Endothelial cell (in vitro differentiated cells): ENCODE measurements at places on chromosomes 6 and 20.

GRCh38 chr20:37669062-37669772, 24.6 kb upstream of the CTNNBL1 start:
- H3K4me3 ChIP-seq = no peak overlapping the region
- H3K4me1 ChIP-seq = peaks cover 7% of the 10 kb centered on the region
- no peaks in the 10 kb centered on the region for H3K36me3 ChIP-seq
- DNase-seq = no peak

GRCh38 chr20:24580855-24581254, 111.4 kb downstream of the SYNDIG1 start:
- H3K36me3 ChIP-seq = no peaks in the 10 kb centered on the region
- peaks cover 3% of the 10 kb centered on the region for H3K4me1 ChIP-seq
- no peak for DNase-seq
- H3K27me3 ChIP-seq = peaks cover 1% of the 10 kb centered on the region
- no peak overlapping the region for H3K4me3 ChIP-seq

GRCh38 chr6:107114926-107115694, at the start of gene BEND3:
Gene BEND3 (minus strand): TSS chr6:107115515. CDS start chr6:107099285, 16,230 bp downstream.
- peak within 1 kb of the TSS; percentile 70 for H3K27ac ChIP-seq
- peaks cover 20% of the 10 kb centered on the region for H3K4me1 ChIP-seq
- DNase-seq = peak; percentile 34

GRCh38 chr6:95804847-95805541, 210.8 kb upstream of the FUT9 start:
- no peaks in the 10 kb centered on the region for H3K27me3 ChIP-seq
- no peak overlapping the region for H3K27ac ChIP-seq
- no peak for DNase-seq
- no peak overlapping the region for H3K4me3 ChIP-seq

DNA sequence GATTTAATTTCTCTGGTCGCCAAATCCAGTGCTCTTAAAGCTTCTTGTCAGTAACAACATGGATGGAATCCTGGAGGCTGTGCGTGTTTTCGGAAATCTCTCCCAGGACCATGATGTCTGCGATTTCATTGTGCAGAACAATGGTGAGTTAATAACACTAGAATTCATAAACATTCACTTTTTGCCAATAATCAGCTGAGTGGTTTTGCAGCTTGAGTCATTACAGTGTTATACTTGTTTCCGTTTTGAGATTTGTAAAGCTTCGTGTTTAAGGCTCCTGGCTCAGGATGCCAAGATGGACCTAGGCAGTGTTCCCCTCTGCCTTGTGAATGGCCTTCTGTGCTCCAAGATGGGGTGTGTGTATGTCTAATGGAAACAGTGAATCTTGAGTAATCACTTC, 113.8 kb downstream of the ARMC2 start:
- peaks cover 8% of the 10 kb centered on the region for H3K4me1 ChIP-seq
- no peak overlapping the region for H3K4me3 ChIP-seq
- DNase-seq = no peak
- no peak overlapping the region for H3K27ac ChIP-seq
- no peaks in the 10 kb centered on the region for H3K36me3 ChIP-seq
- peaks cover 2% of the 10 kb centered on the region for H3K27me3 ChIP-seq

DNA sequence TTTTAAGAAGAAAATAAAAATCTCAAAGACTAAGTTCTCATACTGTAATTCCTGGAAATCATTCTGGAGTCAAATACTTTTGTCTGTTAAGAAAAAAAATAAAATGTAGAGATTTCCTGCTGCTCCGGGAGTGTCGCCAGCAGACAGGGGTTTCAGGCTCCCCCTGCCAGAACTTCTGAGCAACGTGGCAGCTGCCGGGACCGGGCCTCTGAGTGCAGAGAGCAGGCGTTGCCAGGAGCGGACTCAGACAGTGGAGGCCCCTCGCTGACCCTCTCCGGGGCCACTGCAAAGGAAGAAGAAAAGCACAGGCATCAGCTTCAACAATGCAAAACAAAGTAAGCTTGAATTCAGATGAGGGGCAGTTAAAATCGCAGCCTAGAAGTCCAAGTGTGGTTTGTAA, 95.5 kb downstream of the THBS2 start:
- peaks cover 5% of the 10 kb centered on the region for H3K27me3 ChIP-seq
- H3K4me1 ChIP-seq = no peaks in the 10 kb centered on the region
- no peak overlapping the region for H3K27ac ChIP-seq
- H3K36me3 ChIP-seq = peaks cover 10% of the 10 kb centered on the region
- DNase-seq = no peak

DNA sequence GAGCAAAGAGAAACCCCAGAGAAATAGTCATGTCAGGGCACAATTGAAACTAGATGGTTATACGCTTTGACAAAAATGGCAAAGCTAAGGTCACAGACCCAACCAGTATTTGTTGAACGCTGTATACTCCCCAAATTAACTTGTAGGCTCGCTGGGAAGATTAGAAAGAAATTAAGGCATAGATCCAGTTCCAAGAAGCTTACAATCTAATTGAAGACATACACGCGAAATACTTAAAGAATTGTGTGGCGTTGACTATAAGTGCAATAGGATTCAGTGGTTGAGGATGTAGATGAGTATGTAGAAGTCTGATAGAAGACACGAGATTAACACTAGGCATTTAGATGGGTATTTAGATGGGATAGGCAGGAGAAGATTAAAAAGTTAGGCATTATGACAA, 525 bp downstream of the FAM229B start:
- no peak overlapping the region for H3K4me3 ChIP-seq
- no peaks in the 10 kb centered on the region for H3K36me3 ChIP-seq
- no peaks in the 10 kb centered on the region for H3K27me3 ChIP-seq
- peaks cover 2% of the 10 kb centered on the region for H3K4me1 ChIP-seq

DNA sequence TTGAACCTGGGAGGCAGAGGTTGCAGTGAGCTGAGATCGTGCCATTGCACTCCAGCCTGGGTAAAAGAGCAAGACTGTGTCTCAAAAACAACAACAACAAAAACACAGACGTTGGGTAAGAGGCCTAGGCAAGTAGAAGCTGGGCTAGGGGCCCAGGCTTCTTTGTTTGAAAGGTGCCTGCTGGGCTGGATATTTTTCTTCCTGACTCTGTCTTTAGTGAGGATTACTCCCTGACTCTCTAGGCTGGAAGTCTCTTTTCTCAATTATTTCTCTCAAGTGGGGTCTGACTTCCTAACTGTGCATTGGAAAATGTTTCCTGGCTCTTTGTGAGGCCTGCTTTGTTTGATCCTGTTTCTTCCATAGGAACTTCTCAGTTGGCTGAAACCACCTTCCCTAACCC, 76.5 kb upstream of the DTNBP1 start:
- H3K4me3 ChIP-seq = no peak overlapping the region
- no peak for DNase-seq
- H3K27ac ChIP-seq = peak overlapping the region; percentile 10
- H3K27me3 ChIP-seq = no peaks in the 10 kb centered on the region

DNA sequence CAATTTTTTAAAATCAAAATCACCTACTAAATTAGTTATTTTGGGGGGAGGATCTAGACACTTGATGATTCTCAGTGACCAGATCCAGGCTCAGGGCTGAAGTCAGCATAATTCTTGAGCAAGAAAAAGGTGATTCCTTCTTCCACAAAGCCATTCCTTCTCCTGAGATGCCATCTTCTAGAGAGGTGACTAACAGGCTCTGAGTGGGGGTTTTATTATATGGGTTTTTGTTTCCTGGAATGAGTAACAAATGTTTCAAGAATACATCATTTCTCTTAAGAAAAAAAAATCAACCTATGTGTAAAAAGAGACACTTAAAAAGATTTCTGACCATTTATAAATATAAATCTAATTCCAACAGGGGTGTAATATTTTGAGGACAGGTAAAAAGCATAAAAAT, 154.3 kb downstream of the NFATC2 start:
- peaks cover 47% of the 10 kb centered on the region for H3K4me1 ChIP-seq
- H3K27me3 ChIP-seq = peaks cover 3% of the 10 kb centered on the region
- no peak for DNase-seq
- H3K36me3 ChIP-seq = no peaks in the 10 kb centered on the region
- H3K27ac ChIP-seq = no peak overlapping the region
- H3K4me3 ChIP-seq = no peak overlapping the region

- H3K4me3 ChIP-seq = no peak overlapping the region
- H3K27me3 ChIP-seq = no peaks in the 10 kb centered on the region
- no peak overlapping the region for H3K27ac ChIP-seq
- H3K36me3 ChIP-seq = no peaks in the 10 kb centered on the region
Observed at GRCh38 chr6:24436979-24437378, 34.2 kb downstream of the MRS2 start.

- H3K36me3 ChIP-seq = no peaks in the 10 kb centered on the region
- no peak overlapping the region for H3K27ac ChIP-seq
- no peak overlapping the region for H3K4me3 ChIP-seq
- DNase-seq = no peak
Observed at GRCh38 chr6:8530785-8531435, 95.6 kb upstream of the SLC35B3 start.

DNA sequence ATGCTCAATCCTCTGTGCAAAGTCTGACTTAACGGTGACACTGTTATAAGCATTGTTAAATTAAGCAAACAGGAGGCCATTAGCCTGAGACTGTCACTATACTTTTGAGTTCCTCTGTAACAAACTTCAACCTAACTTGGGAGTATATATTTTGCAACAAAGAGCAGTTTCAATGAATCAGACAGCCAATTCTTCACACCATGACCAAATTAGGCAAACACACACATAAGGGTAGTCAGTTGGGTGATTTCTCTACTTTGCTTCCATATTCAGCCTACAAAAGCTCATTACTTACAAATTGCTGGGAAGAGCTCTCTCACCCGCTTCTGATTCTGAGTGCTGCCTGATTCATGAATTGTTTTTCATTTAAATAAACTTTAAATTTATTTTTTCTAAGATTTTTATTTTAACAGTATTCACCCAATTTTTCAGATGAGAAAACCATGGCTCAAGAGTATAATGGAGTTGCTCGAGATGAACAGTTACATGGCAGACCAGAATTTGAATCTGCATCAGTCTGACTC, 60.5 kb downstream of the HACE1 start:
- no peak overlapping the region for H3K27ac ChIP-seq
- no peaks in the 10 kb centered on the region for H3K4me1 ChIP-seq
- H3K27me3 ChIP-seq = peaks cover 6% of the 10 kb centered on the region

DNA sequence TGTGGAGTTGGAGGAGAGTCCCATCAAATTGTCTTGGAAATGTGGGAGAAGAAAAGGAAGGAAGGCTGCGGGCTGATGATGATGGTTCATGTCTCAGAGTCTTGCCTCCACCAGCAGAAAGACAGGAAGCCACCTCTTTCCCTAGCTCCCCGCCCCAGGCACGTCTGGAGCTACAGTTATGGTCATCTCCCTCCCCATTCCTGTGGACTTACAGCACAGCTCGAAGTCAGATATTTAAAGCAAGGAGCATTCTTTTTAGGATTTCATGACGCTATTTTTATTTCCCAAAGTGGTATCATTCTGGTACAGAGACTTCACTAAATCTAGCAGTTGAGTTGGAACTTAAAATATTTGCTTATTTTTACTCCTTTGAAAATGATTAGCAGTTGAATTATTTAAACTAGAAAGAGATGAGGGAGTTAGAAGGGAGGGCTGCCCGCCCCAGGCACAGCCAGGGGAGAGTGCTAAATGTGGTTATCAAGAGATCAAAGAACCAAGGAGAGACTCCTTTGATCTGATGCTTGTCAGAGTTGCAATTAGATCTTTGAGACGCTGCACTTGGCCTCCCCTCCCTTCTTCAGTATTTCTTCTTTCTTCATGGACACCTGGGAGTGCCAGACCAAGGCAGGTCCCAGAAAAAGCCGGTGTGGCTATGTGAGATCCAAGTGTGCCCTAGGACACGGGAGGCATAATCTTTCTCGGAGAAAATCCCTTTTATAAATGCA, 199.9 kb upstream of the SOX4 start:
- H3K27me3 ChIP-seq = no peaks in the 10 kb centered on the region
- no peaks in the 10 kb centered on the region for H3K36me3 ChIP-seq
- no peaks in the 10 kb centered on the region for H3K4me1 ChIP-seq
- no peak overlapping the region for H3K27ac ChIP-seq
- DNase-seq = no peak

GRCh38 chr6:122404444-122404843, 5.0 kb downstream of the HSF2 start:
- peaks cover 3% of the 10 kb centered on the region for H3K27me3 ChIP-seq
- H3K4me3 ChIP-seq = no peak overlapping the region
- H3K4me1 ChIP-seq = peaks cover 20% of the 10 kb centered on the region
- no peak for DNase-seq
- H3K27ac ChIP-seq = no peak overlapping the region
- no peaks in the 10 kb centered on the region for H3K36me3 ChIP-seq

DNA sequence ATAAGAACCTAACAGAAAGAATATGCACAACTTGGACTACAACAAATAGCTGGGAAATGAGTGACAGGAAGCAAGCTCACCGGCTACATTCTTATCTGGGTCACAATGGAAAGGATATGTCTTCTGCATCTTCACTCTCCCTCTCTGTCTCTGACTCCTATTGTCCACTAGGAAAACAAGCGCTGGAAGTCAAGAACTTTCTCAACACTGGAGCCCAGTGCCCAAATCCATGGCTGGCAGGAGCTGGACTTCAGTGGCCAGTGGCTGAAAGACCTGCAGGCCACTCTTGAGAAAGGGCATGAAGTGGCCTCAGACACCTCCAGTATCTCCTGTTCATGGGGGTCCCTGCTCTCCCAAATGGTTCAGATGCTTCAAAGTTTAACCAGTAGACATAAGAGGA, 62.0 kb downstream of the FAM50B start:
- H3K27me3 ChIP-seq = no peaks in the 10 kb centered on the region
- H3K36me3 ChIP-seq = no peaks in the 10 kb centered on the region

GRCh38 chr6:33633462-33634158, 12.5 kb downstream of the ITPR3 start:
- H3K27me3 ChIP-seq = peaks cover 10% of the 10 kb centered on the region
- DNase-seq = peak; percentile 54
- peaks cover 18% of the 10 kb centered on the region for H3K36me3 ChIP-seq
- H3K27ac ChIP-seq = no peak overlapping the region
- peak overlapping the region; percentile 88 for H3K4me3 ChIP-seq
- peaks cover 38% of the 10 kb centered on the region for H3K4me1 ChIP-seq

DNA sequence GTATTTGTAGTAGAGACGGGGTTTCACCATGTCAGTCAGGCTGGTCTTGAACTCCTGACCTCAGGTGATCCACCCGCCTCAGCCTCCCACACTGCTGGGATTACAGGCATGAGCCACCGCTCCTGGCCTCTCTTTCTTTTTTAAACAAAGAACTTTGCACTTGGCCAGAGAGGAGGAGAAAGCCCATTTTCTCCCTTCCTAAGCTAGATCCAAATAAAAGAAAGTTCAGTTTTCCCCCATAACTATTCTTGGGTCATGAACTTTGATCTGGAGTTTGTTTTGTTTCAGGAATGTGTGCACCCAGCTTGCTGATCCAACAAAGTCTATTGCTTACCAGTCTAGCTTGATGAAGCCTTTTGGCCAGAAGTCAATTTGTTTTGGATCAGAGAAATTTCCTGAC, 23.4 kb downstream of the KCNS1 start:
- DNase-seq = no peak
- H3K4me1 ChIP-seq = no peaks in the 10 kb centered on the region
- no peak overlapping the region for H3K27ac ChIP-seq

GRCh38 chr20:60877071-60877857, 374.8 kb upstream of the CDH4 start:
- no peak for DNase-seq
- H3K4me1 ChIP-seq = no peaks in the 10 kb centered on the region
- H3K4me3 ChIP-seq = no peak overlapping the region
- H3K36me3 ChIP-seq = no peaks in the 10 kb centered on the region
- H3K27me3 ChIP-seq = peaks cover 2% of the 10 kb centered on the region

GRCh38 chr20:4342609-4343008, 327.3 kb upstream of the RNF24 start:
- no peaks in the 10 kb centered on the region for H3K36me3 ChIP-seq
- no peak for DNase-seq
- peaks cover 6% of the 10 kb centered on the region for H3K4me1 ChIP-seq
- H3K27ac ChIP-seq = no peak overlapping the region
- no peak overlapping the region for H3K4me3 ChIP-seq
